ENCODE measurements at places on chromosomes 2 and 18.

DNA sequence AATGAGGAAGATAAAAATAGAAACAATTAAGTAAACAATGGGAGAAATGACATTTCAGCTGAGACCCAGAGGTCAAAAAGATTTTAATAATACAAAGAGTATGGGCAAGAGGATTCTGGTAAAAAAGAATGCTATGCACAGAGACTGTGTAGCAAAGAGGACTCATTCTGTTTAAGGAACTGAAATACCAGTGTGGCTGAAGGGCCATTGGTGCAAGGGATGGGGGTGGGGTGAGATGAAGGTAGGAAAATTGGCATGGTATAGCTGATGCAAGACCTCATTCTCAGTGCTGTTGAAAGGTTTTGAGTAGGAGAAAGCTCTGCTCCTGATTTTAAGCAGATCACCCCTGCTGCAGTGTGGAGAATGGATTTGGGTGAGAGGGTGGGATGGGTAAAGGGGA lies 10.8 kb downstream of the GALNT1 start:
- no peak for DNase-seq

DNA sequence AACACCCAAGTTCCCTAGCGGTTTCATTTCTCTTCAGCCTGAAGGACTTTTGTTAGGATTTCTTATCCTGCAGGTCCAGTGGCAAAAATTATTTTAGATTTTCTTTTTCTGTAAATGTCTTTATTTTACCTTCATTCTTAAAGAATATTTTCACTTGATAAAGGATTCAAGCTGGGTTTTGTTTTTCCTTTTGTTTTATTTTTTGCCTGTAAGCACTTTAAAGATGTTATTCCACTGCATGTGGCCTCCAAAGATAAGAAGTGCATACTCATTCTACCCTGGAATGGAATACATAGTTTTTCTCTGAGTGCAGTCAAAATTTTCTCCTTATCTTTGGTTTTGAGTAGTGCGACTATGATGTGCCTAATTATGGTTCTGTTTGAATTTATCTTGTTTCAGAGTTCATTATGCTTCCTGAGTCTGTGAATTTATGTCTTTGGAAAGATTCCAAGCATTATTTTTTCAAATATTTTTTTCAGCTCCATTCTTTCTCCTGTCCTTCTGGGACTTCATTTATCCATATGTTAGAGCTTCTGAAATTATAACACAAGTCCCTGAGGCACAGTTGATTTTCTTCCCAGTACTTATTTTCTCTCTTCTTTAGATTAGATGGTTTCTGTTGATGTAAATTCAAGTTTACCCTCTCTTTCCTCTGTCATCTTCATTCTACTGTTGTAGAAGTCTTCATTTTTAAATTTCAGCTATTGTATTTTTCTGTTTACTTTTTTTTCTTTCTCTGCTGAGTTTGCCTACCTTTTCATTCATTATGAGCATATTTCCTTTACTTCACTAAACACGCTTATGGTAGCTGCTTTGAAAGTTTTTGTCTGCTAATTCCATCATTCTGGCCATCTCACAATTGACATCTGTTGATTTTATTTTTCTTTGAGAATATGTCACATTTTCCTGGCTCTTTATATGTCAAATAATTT lies 69.6 kb downstream of the MAPRE2 start:
- DNase-seq: no peak

DNA sequence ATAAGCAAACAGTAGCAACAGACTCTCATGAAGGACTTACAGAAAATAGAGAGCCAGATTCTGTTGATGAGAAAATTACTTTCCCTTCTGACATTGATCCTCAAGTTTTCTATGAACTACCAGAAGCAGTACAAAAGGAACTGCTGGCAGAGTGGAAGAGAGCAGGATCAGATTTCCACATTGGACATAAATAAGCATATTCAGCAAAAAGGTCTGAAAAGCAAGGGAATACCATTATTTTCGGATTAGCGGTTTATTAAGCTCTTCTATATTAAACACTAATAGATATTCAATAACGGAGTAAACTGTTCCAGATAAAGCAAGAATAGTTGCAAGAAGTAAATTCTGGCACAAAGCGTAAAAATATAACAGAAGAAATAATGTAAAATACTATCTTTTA lies 25.0 kb downstream of the POLI start:
- no peak for DNase-seq

GRCh38 chr2:190596993-190597392 lies 51.9 kb upstream of the NAB1 start:
- no peak for DNase-seq

DNA sequence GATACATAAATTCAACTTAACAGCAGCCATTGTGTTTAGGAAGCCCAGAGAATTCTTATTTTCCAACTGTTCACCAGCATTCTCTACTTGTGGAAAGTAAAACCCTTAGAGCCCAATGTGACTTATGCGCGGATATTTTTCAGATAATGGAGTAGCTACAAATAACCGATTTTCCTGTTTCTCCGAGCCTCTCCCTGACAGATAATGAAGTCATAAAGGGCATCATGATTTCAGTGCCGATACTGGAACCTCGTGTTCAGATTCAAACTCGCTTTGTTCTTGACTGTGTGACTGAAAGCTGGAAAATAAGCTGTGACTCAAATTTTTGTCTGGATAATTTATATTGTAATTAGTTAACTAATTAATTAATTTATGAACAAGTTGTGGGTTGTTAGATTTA lies 228.2 kb downstream of the VAPA start:
- DNase-seq: no peak

DNA sequence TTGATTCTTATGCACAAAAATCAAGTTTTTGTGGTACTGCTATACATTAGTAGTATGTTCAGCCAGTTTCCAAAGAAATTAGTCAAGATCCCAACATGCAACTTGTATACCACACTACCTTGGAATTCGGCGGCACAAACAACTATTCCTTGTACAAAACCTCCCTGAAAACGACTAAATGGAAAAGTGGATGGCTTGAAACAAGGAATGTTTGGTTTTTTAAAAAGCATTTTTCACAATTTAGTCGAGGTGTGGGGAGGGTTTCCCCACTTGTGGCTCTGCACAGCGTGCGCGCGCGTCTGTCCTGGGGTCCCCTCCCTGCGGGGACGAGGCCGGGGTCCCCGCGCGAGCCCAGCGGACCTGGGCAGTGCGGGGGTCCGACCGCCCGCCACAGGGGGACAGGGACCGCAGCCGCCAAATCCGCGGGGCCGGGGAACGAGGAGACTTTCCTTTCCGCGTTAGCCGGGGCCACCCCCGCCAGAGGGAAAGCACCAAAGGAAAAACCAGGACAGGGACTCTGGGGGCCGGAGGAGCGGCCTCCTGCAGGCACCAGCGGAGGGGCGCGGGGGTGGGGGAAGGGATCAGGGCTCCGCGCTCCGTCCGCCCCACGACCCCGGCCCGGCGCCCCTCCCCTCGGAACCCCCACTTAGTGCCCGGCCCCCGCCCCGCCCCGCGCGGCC lies 534 bp upstream of the SOCS6 start:
- no peak for DNase-seq
